ENCODE measurements at places on chromosomes 7 and 10.
A peak's percentile ranks its signal among the peaks of the same experiment; 100 is the strongest.

GRCh38 chr7:134651991-134652390 lies 5.3 kb downstream of the BPGM start:
- DNase-seq = no peak

GRCh38 chr7:116170180-116170579 lies 40.2 kb upstream of the TES start:
- no peak for DNase-seq

- no peak for DNase-seq
Observed at GRCh38 chr7:22356010-22356691, 803 bp downstream of the RAPGEF5 start.

DNA sequence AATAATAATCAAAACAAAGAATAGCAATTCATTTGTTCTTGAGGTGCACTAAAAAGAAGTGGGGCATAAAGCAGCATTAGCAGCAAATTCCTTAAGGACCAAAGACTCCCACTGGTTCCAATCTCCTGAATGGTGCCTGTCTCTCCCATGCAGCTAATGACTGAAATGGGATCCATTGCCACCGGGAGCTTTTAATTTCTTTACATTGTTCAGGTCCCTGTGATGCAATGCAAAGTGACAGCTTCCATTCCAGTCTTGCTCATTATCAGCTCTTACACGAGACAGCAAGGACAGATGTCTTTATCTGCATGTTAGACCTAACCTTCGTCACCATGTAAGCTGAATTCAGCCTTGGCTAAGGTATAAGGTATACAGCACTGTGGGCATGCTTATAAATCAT lies 148.1 kb downstream of the POU6F2 start:
- DNase-seq = no peak

- no peak for DNase-seq
Observed at GRCh38 chr7:50908628-50909290, 126.1 kb upstream of the GRB10 start.

DNA sequence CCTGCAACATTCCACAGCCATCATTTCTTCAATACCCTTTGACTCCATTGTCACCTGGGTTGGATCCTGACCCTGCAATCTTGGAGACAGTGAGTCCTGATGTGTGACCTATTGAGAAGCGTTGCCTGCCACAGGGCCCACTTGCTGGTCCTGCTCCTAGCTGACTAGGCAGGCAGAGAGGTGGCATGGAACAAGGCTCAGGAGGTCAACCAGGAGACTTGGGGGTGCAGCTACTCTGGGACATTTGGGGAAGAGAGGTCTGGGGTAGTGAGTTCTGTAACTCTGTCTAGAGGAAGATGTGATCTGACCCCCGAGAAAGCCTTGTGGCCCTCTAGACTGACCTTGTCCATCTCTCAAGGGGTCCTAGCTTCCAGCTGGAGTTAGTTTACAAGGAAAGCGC lies 1.8 kb downstream of the ZMIZ2 start:
- no peak for DNase-seq

DNA sequence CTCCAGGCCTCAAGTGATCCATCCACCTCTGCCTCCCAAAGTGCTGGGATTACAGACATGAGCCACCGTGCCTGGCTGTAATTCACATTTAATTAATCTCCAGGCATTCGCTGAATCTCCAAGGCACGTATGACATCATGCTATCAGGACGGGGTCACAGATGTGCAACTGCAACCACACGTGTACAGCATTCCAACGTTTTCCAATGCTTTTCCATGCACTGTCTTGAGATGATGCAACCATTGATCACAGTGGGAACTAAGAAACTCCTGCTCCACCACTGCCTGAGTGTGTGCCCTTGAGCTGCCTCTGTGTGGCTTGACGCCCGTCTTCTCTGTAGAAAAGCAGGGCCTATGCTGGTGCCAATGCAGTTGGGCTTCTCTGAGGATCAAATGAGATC lies 119.8 kb upstream of the LYZL2 start:
- DNase-seq = no peak

- no peak for DNase-seq
Observed at GRCh38 chr7:150900675-150901074, 48.4 kb downstream of the AOC1 start.

DNA sequence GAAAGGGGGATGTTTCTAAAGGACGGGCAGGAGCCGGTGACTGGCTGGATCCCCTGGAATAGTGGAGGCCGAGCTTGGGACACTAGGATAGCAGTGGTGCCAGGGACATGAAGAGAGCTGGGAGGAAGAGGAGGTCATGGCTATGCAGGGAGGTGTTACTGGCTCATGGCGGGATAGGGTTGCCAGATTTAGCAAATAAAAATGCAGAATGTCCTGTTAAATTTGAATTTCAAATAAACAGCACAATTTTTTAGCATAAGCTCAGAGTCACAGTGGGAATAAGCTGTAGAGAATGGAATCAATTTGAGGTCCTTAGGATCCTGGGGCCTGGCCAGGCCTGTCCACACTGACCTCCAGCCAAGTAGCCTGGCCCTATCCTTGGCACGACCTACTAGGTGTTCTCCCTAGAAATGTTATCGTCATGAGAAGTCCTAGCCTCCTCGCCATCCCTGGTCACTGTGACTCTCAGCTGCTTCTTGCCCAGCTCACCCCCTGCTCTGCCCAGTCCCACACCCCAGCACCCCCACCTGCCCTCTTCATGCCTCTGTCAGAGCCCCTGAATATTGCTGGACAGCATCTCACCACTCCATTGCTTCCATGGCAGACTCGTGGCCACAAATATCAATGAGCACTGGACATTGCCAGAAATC lies 7.6 kb upstream of the KCP start:
- DNase-seq = no peak

DNA sequence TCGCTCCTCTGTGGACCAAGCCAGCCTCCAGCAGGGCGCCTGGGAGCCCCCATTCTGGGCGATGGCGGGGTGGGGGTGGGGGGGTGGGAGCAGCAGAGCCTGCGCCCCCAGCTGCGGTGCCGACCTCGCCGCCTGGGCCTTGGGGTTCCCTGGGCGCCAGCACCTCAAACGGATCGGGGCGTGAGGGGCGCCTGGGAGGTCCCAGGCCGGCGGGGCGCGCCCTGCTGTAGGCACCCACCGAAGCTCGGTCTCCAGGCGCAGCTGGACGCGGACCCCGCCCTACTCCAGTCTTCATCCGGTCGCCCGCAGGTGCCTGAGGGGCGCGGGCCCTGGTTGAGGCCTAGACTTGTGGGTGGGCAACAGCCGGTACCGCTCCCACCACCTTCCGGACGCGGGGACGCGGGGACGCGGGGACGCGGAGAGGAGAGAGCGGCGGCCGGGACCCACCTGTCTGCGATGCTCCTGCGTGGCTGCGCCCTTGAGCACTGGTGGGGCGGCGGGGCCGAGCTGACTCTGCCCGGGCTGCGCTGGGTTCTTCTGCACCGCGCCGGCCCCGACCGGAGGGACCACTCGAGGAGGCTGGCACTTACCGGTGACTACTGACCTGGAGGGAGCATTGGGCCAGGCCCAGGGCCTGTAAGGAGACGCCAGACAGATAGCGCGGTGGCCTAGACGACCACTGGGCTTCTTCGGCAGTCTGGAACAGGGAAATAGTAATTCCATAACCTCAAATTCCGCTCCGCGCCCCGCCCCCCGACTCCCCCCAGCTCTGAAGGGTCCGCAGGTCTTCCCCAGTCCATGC lies 5.5 kb upstream of the KCP start:
- no peak for DNase-seq

GRCh38 chr10:75553550-75553949 lies 122.1 kb downstream of the LRMDA start:
- DNase-seq = no peak

GRCh38 chr10:5620223-5620721 lies 46.1 kb downstream of the ASB13 start:
- DNase-seq = no peak

GRCh38 chr10:102644066-102644645 lies at the start of gene TRIM8:
TSS of gene TRIM8 (plus strand) at chr10:102644479. CDS start at chr10:102644618, 139 bp downstream.
- DNase-seq = peak; percentile 43

DNA sequence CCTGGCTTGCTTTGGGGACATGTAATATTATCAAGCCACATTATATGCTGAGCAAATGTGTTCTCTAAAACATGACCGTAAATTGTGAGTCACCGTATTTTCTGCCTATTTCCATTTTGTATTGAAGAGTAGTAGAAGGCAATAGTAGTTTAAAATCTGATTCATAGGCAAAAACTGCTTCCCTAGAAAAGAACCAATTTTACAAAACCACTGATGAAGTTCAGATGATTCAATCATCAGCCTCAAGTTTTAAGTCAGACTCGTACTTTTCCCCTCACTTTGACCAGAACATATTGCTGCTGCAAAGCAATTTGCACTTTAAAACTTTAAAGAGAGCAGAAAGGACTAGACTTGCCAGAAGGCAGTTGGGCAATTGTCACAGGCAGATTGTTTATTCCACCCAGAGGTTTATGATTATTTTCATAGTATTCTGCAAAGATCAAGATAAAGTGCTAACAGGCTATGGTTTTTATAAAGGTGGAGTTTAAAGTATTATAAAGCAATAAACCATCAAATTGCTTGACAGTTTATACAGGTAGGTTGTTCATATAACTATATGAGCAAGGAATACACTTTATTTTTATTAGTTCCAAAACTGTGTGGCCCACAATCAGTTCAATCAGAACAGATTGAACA lies 168.2 kb downstream of the ETV1 start:
- DNase-seq = no peak

DNA sequence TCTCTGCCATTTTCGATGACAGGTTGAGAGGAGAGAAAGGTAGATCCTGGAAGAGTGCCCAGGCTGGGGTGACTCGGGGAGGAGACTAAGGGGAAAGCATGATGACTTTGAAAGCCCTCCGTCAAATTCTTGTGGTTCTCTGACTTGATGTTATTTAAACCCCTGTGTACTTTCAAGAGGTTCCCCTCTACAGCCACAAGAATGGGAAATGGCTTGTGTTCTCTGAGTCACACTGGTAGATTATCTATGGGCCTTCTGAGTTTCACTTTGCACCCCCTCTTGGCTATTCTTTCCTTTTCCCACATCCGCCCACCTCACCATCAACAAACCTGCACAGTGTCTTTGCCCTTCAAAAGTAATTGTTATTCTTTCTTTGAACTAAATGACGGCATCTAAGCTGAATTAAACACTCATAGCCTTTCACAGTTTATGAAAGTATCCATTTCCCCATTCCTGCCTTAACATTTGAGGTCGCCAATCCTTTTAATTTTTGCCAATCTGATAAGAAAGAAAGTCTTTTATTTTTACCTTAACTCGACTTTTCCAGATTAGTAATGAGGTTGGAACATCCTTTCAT lies 24.1 kb downstream of the PRF1 start:
- no peak for DNase-seq

- DNase-seq = no peak
Observed at GRCh38 chr7:77658928-77659327, 37.3 kb upstream of the RSBN1L start.

GRCh38 chr7:131471250-131472004 lies 85.0 kb downstream of the PODXL start:
- no peak for DNase-seq

DNA sequence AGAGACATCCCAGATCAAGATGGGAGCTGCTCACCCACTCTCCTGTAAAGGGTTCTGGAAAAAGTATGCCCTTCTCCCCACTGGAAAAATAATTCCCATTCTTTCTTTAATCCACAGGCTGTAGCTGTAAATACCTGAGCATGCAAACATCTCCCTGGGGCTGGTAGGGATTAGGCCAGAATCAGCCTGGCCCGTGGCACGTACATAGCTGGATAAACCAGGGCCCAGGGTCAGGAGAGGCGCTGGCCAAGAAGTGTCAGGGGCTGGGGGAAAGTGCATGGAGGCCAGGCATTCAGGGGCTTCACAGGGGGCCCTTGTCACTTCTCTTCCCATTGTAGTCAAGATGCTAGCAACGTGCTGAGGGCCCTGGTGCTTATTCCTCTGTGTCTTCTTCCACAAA lies 30.7 kb upstream of the AQP1 start:
- DNase-seq = no peak

- no peak for DNase-seq
Observed at GRCh38 chr10:129942936-129943715, 20.9 kb downstream of the EBF3 start.

GRCh38 chr7:137984181-137985041 lies 17.5 kb downstream of the CREB3L2 start:
- DNase-seq = no peak

DNA sequence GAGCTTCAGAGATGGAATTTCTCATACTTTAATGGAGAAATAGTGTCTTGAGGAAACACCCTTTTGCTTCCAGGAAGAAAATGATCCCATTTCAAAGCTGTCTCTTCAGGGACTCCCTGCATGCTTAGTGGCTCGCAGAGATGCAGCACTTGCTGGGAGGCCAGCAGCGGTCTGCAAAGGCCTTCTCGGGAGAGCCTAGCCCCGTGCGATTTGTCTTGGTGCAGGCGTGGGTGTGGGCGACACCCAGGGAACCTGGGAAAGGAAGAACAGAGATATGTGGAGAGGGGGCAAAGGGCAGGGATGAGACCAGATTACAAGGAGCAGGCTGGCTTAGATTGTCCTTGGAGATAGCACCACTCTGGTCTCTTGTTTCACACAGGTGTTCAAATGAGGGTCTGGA lies 352.3 kb upstream of the PODXL start:
- no peak for DNase-seq

- no peak for DNase-seq
Observed at GRCh38 chr10:124616836-124617130, 127.4 kb downstream of the FAM53B start.

- no peak for DNase-seq
Observed at GRCh38 chr7:112149734-112150133, 56.5 kb downstream of the DOCK4 start.

GRCh38 chr7:134016223-134016941 lies 110.8 kb upstream of the LRGUK start:
- DNase-seq = no peak

DNA sequence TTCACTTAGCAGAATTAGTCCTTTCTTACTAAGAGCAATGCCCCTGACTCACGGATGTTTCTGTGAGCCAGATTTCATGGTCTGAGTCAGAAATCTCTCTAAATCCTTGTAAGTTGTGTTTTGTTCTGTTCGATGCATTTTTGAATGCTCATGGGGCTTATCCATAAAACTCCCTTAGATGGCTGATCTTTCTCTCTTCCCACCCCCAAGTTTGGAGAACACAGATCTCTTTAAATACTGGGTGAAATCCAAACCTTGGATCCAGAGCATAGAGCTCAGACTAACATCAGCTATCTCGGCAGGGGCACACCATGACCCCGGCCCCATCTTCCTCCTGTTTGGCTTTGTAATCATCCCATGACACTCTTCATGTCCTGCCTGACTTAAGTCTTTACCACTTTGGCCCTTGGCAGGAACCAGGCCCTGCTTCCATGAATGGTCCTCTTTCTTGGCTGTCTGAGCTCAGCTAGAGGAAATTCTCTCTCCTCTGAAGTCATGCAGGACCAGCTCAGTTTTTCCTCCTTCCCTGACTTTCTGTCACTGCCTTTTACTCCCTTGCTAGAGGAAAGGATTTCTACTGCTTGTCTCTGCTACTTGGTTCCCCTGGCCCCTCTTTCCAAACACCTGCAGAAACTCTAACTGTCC lies 120.4 kb upstream of the RAB11FIP2 start:
- DNase-seq = no peak

- DNase-seq = no peak
Observed at GRCh38 chr7:141421306-141421705, 129.9 kb upstream of the AGK start.

- DNase-seq = no peak
Observed at GRCh38 chr10:52870562-52870961, 98.0 kb upstream of the MBL2 start.

- no peak for DNase-seq
Observed at GRCh38 chr7:65746398-65746669, 126.5 kb upstream of the VKORC1L1 start.
